Stomach (tissue), 19 donors: ENCODE measurements at places on chromosomes 12 and 14. TPM values are rescaled to one million over a fixed set of nuclear protein-coding genes. Genes with fewer than 3 reads are reported as not detected.

Gene TMEM52B
- total RNA-seq = not detected

Gene KLRG1
- total RNA-seq = 2.9 TPM

Gene TPH2
- total RNA-seq = 0.37 TPM

Gene PLXNC1
- total RNA-seq = 4.1 TPM

Gene ACRBP
- total RNA-seq = 6.4 TPM

GRCh38 chr12:65196762-65197567 is 27.6 kb downstream of the LEMD3 start:
- no peaks in the 10 kb centered on the region for H3K27me3 ChIP-seq
- no peak overlapping the region for H3K4me3 ChIP-seq
- H3K36me3 ChIP-seq = no peaks in the 10 kb centered on the region
- no peak for DNase-seq
- peaks cover 46% of the 10 kb centered on the region for H3K4me1 ChIP-seq

DNA sequence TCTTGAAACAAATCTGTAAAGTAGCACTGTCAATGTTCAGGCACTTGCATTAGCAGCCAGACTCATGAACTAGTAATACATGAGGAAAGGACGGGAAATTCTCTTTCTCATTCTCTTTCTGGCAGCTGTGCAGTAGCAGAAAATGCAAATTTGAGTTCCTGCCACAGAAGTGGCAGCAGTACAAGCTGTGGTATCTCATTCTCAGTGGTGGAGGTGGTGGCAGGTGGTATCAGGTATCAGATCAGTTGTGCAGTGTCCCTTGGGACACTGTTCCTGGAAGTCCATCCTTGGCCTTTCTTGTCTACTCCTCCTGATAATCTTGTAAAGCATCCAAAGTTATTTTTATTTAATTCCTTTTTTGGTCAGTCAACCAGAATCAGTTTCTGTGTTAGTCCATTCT is 103.0 kb downstream of the C12orf42 start:
- no peaks in the 10 kb centered on the region for H3K36me3 ChIP-seq
- no peak for DNase-seq

DNA sequence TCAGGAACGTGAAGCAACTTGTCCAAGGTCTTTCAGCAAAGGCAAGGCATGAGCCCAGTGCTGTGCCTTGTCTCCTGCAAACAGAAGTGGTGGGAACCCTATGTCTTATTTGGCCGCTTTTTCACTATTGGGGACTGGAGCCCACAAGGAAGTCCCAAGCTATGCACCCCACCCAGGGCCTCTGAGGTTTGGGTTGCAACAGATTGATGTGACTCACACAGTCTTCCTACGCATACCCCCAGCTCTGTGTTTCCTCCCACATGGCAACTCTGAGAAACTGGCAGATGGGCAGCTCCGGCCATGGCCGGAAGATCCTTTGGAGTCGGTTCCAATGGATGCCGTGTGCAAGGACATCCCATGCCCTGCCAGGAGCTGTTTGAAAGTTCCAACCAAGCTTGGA is 28.3 kb upstream of the CMKLR1 start:
- H3K27ac ChIP-seq = no peak overlapping the region
- no peaks in the 10 kb centered on the region for H3K27me3 ChIP-seq
- no peak overlapping the region for H3K4me3 ChIP-seq
- no peak for DNase-seq
- H3K4me1 ChIP-seq = peaks cover 6% of the 10 kb centered on the region

DNA sequence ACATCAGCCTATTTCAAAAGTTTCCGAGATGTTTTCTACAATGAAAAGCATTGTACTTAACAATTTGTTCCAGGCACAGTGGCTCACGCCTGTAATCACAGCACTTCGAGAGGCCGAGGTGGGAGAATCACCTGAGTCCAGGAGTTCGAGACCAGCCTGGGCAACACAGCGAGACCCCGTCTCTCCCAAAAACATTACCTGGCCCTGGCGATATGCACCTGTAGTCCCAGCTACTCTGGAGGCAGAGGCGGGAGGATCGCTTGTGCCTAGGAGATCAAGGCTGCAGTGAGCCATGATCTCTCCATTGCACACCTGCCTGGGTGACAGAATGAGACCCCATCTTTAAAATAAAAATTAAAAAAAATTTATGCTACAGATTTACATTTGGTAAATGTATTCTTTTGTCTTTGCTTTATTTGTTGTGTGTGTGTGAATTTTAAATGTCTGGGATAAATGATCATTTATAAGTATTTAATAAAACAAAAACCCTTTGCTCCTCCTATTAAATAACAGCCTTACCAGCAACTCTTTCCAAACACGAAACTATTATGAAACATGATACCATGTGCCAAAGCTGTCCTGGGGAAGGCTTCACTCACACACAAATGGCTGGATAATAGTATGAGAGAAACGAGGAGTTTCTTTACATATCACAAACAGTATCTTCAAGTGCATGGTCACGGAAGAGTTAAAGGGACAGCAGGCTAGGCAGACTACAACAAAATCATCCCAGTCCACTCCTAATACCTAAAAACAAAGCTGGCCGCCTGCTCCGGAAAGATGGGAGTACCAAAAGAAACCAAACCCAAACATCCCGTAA is 1.1 kb downstream of the ATXN3 start:
- peak overlapping the region; percentile 98 for H3K27ac ChIP-seq
- no peaks in the 10 kb centered on the region for H3K36me3 ChIP-seq
- H3K27me3 ChIP-seq = no peaks in the 10 kb centered on the region
- H3K4me1 ChIP-seq = peaks cover 35% of the 10 kb centered on the region
- DNase-seq = no peak

GRCh38 chr12:2806700-2807099 is 5.8 kb upstream of the ITFG2 start:
- peaks cover 13% of the 10 kb centered on the region for H3K4me1 ChIP-seq
- H3K27me3 ChIP-seq = no peaks in the 10 kb centered on the region
- H3K36me3 ChIP-seq = peaks cover 42% of the 10 kb centered on the region
- DNase-seq = no peak

GRCh38 chr12:112466011-112466422 is 47.3 kb downstream of the PTPN11 start:
- H3K36me3 ChIP-seq = peaks cover 6% of the 10 kb centered on the region
- no peaks in the 10 kb centered on the region for H3K4me1 ChIP-seq
- no peaks in the 10 kb centered on the region for H3K27me3 ChIP-seq
- H3K27ac ChIP-seq = no peak overlapping the region
- DNase-seq = peak; percentile 30
- no peak overlapping the region for H3K4me3 ChIP-seq

GRCh38 chr14:21894003-21894897 is 220.6 kb upstream of the OR4E1 start:
- no peaks in the 10 kb centered on the region for H3K27me3 ChIP-seq
- no peaks in the 10 kb centered on the region for H3K4me1 ChIP-seq
- peak; percentile 11 for DNase-seq
- no peak overlapping the region for H3K27ac ChIP-seq
- H3K4me3 ChIP-seq = no peak overlapping the region

DNA sequence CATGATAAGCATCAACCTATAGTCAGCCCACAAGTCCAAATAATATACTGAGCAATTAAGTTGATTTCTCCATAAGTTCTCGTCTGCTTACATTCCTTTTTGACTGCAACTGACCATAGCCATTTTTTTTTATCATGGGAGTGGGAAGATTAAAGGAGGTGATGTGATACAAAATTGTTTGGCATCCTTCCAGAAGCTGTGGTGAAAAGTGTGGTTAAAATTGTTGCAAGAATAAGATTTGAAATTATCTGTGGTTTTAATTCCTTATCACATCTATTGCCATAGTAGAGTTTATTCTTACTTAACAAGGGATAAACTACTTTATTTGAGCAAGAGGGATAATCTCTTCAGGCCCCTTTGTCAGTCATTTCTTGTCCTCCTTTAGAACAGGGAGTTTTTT is 50.7 kb downstream of the LIN52 start:
- DNase-seq = no peak
- no peaks in the 10 kb centered on the region for H3K27me3 ChIP-seq
- no peak overlapping the region for H3K4me3 ChIP-seq
- H3K4me1 ChIP-seq = no peaks in the 10 kb centered on the region
